Left renal cortex interstitium (tissue), 4 donors: ENCODE measurements at places on chromosomes 3 and 15.

DNA sequence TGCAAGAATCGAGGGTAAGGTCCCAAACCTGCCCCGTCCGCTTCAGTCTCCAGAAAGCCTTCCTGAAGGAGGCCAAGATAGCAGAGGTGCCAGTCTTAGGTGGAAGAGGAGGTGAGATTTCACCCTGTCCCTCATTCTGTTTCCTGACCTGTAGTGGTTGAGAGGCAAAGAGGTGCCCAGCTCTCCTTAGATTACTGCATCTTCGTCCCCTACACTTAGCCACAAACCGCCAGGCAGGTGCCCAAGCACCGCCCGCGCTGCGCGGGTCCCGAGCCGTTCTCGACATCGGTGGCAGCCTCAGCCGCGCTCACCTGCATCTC, 23.8 kb upstream of the POLG start:
- no peak for DNase-seq

DNA sequence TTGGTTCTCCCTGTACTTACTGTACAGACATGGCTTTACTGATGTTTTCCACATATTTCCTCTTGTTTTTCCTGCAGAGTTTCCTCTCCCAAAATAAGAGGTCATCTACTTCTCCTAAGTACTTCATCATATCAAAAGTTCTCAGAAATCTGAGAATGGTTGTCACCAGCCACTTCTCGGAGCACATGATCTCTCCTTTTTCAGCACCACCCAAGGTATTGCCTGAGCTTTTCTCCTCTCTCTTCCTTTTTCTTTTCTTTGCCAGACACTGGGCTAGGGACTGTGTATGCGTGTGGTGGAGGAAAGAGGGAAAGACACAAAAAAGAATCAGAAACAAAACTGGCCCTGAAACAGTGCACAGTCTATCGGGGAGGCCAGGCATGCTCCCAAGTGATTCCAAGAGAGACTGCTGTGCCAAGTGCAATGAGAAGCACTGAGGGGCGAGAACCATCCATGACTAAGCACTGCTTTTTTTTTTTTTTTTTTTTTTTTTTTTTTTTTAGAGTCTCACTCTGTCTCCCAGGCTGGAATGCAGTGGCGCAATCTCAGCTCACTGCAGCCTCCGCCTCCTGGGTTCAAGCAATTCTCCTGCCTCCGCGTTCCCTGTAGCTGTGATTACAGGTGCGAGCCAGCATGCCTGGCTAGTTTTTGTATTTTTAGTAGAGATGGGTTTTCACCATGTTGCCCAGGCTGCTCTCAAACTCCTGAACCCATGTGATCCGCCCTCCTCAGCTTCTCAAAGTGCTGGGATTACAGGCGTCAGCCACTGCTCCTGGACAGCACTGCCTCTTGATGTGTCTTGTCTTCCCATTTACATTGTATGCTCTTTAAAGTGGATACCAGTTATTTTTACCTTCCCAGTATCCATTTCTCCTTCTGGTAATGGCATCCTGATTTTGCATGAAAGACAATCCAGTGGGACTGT, 194.0 kb upstream of the FEZF2 start:
- no peak for DNase-seq

GRCh38 chr3:72912532-72912931, 24.7 kb downstream of the GXYLT2 start:
- no peak for DNase-seq

DNA sequence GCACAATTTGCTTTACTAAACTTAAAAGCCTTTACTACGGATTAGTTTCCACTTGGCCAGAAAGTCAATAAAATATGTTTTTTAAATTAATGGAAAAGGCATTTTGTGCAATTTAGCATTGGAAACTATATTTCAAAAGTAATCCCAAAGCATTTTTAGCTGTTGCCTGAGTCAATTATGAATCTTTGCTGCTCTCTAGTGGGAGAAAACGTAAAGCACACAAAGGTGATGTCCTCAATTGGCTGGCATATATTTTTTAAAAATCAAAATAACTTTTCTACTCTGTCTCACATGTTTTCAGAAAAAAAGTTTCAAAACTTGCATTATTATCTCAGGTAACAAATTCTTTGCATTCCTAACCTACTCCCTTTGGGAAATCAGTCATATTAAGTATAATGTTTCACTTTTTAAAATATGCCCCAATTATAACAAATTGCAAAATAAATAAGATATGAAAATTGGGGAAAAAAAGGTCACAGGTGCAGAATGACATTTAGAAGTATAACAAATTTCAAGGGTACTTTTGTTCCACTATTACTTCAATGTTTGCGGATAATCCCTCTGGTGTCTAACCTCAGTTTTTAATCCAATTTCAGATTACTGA, 47.2 kb upstream of the TEX55 start:
- DNase-seq = peak; percentile 34

GRCh38 chr15:66017000-66017399, 147.7 kb downstream of the RAB11A start:
- DNase-seq = no peak

- no peak for DNase-seq
These were observed 22.8 kb downstream of the ATOSA start for GRCh38 chr15:52656412-52656811.

DNA sequence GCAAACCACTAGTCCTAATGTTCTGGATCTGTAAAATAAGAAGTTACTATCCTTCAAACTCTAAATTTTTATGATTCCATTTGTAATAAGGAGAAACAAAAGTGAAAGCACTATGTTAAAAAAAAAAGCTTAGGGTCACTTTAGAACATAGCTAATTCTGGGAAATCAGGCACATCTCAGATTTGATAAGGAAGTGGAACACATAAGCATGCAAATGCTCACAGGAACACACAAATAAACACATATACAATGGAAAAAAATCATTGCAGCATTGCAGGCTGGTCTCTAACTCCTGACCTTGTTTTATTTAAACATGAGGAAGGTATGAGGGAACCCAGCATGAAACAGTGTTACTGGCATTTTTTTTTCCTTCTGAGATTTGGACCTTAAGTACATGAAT, 63.2 kb upstream of the TNFSF10 start:
- DNase-seq = no peak
